ENCODE measurements at places on chromosomes 3 and 15.

DNA sequence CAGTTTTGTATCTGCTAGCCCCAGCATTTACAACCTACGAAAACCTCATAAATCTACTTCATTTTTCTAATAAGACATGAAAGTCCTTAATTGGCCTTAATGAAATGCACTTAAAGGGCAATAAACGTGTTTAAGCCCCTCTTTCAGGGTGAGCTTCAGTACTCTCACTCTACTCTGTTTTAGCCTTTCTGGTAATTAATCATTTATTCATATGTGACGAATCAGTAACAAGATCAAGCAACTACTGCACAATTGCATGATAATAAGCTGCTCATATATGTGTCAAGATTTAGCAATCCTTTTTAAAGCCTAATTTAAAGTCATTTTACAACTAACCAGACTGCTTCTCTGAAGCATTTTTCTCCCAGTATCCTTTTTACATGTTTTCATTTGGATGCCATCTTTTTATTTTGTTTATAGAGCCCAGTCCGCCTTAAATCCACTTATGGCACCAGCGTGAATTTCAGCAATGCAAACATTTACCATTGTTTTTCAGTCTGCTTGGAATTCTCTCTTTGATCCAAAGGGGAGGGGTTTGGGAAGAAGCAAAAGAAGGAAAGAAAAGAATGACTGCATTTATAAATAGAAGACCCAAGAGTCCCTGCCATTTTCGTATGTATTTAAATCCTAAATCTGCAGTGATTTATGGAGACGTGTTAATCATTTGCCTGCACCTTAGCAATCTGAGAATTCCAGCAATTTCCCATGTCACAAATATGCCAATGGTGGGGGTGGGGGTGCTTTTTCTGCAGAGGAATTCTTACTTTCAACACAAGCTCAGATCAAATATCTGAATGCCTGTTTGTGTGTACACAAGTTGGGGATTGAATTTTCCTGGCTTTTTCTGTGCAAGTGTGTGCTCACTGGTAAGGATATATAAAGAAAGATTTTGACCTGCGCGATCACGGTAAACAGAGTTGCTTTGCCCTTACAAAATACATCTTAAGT, 230.8 kb upstream of the TBC1D5 start:
- no peak for DNase-seq

DNA sequence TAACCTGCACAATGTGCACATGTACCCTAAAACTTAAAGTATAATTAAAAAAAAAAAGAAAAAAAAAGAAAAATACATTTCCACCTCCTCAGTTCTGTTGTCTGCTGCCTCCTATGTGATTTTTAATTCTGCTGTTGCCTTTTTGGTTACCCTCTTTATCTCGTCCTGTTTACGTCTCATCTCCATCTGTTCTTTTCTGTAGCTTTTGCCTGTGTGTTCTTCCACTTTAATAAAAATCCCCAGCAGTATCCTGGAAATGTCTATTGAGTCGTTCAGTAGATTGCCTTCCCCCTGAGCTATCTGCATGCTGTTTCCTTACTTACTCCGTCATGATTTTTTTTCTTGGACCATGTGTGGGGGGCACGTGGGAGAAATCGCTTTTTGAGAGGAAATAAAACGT, 302.5 kb downstream of the FEZF2 start:
- DNase-seq: no peak

GRCh38 chr15:45662375-45662774, 27.5 kb downstream of the SQOR start:
- DNase-seq: no peak

- no peak for DNase-seq
Measured at GRCh38 chr15:65971741-65971995, 102.4 kb downstream of the RAB11A start.

DNA sequence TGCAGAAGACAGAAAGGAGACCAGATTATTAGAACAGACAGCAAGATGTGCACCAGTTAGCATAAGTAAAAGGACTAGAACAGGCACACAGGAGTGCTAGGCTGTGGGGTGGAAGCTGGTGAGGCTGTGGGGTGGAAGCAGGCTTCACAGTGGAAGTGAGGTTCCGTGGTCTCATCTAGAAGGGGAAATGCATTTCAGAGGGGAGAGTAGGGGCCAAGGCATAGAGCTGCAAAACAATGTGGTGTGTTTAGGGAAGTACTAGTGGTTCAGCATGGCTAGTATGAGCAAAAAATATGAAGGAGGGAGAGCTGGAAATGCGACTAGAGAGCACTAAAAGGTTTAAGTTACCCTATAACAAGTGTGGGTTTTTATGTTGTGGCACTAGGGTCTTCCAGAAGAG, 6.5 kb downstream of the POPDC2 start:
- DNase-seq: no peak

- no peak for DNase-seq
Measured at GRCh38 chr3:182795389-182795782, 2.1 kb downstream of the ATP11B start.

DNA sequence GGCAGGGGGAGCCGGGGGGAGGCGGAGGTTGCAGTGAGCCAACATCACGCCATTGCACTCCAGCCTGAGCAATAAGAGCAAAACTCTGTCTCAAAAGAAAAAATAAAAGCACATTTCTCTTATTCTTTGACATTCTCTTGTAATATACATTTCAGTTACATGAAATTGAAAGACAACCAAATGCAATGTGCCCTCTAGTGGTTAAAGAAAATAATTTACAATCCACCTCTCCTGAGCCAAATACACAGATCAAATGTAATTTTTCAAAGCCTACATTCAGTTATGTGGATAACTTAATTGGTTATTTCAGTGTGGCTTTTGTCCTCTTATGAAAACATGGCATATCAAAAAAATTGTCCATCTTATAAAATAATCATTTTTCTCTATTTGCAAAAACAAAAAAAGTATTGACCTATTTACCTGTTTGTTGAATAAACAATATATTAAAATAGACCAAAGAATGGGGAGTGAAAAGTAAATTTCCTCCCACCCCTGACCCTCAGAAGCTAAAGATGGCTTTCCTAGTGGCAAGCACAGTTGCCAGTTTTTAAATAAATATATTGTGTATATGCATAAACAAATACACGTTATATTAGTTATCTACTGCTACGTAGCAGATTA, 14.2 kb upstream of the U2SURP start:
- no peak for DNase-seq

- no peak for DNase-seq
Measured at GRCh38 chr3:142863930-142864920, 24.7 kb downstream of the PCOLCE2 start.

Measured in activated naive CD4-positive, alpha-beta T cell (primary cell).